ENCODE measurements at places on chromosomes 11 and 22.

DNA sequence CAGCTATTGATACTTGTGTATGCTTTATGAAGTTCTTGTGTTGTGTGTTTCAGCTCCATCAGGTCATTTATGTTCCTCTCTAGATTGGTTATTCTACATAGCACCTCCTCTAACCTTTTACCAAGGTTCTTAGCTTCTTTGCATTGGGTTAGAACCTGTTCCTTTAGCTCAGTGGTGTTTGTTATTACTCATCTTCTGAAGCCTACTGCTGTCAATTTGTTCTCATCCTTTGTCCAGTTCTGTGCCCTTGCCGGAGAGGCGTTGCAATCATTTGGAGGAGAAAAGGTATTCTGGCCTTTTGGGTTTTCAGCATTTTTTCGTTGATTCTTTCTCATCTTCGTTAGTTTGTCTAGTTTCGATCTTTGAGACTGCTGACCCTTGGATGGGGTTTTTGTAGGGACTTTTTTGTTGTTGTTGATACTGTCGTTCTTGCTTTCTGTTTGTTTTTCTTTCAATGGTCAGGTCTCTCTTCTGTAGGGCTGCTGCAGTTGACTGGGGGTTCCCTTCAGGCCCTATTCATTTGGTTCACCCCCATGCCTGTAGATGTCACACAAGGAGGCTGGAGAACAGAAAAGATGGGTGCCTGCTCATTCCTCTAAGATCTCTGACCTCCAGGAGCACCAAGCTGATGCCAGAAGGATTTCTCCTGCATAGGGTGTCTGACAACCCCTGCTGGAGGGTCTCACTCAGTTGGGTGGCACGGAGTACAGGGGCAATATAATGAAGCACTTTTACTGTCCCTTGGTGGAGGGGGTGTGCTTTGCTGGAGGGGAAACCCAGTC lies 35.9 kb upstream of the MUC15 start:
- DNase-seq: no peak

- DNase-seq: no peak
These were observed 75.3 kb downstream of the MED15 start for GRCh38 chr22:20582520-20583361.

DNA sequence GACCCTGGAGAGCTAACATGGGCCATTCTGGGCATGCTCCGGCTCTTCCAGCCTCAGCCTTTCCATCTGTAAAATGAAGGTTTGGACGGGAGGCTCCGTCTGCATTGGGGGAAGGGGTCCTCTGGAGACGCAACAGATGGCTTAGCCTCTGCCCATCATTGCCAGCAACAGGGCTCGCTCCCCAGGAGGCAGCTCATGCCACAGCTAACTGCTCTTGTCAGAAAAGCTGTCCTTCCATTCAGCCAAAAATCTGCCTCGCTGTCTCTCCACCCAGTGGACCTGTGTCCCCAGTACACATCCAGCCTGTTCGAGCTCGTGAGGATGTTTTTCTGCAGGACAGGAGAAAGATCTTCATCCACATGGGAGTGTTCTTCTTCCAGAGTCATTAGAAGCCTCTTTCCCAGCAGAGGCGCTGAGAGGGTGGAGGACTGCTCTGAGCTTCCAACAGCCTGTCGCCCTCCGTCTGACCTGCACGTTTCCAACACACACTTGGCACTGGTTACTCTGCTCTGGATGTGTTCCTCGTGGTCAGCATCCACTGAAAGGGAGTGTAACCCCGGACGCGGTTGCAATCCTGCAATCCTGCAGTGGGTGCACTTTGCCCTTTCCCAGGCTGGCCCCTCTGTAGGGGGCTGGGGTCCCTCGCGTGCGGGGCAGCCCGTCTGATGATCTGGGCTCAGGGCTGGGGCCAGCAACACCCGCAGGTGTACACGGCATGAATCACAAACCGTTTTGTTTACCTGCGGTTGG lies 1340.9 kb downstream of the TBC1D22A start:
- no peak for DNase-seq

GRCh38 chr11:83982825-83983224 lies 696.7 kb upstream of the CCDC90B start:
- no peak for DNase-seq

DNA sequence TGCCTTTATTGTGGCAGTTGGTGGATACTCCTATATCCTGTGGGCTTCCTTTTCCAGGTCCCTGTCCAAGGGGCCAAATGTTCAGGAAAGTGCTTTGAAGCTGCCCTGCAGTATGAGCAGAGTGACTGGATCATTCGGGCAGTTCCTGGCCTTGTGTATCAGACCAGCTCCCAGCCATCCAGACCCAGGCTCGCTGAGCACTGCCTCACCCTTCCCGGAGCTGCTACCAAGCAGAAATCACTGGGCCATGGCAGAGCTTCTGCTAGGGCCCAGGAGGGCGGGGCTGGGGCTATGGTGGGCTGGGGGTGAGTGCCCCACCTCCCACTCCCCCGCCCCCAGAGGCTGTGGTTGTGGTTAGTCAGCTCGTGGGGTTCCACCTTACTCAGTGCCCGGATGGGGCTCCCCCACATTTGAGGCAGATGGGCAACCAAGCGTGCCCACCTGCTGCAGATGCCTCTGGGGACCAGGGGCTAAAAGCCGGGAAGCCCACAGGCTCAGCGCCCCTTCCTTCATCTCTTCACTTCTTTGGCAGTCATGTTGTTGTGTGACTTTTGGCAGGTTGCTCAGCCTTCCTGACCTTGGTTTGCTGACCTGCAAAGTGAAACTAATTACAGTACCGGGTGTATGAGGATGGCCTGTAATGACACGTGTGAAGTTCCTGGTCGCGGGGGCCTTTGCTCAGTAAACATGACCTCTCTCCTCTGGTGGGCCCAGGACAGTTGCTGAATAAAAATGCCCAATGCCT lies 2.1 kb upstream of the LRRC32 start:
- DNase-seq: no peak

DNA sequence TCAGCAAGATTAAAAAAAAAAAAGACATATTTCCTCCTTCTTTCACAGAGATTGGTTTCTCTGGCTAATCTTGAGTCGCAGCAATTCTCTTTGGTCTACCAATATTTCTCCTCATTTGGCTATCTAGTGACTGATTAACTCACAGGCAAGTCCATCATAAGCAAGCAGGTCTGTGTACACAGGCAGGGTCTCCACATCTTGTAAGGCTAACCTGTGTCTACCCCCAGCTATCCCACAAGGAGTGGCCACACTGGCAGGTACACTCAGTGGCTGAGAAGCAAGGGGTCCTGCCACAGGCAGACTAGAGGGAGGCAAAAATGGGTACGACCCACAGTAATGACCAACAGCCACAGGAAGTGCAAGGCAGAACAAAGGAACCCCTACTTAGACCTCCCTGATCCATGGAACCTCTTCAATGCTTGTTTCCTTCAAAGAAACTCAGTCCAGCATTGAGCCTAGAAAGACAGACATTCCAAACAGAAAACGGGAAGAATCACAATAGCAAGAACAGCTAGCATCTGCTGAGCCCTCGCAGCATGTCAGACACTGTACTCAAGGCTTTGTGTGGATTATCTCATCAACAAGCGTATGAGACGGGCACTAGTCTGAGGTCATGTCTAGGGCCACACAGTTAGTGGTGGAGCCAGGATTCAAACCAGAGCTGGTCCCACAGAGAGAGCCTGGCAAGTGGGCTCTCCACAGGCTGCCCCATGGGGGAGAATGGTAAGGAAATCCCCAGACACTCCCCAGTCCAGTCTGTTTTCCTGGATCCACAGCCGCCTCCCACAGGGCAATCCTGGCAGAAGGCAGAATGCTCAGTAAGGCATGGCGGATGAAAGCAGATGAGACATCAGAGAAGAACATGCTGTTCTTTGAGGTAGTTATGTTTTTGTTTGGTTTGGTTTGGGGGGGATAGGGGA lies 34.3 kb downstream of the PLEKHA7 start:
- no peak for DNase-seq

DNA sequence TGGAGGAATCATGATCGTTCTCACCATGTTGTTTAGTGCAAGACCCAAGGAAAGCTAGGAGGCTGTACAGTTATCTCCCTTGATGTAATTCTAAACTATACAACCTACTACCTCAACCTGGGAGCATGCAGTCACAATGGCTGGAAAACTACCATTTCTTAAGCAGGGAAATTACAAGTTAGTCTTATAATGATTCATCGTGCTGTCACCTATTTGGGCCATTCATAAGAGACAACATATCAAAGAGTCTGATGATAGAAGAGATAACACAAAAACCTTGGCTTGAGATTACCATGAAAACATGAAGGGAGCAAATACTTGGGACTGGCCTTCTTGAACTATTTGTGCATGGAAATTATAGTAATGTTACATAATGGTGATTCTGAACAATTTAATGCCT lies 30.5 kb upstream of the BLID start:
- no peak for DNase-seq

GRCh38 chr11:1223346-1224110 lies 662 bp downstream of the MUC5B start:
- no peak for DNase-seq

GRCh38 chr11:110759972-110760381 lies 47.7 kb upstream of the ARHGAP20 start:
- no peak for DNase-seq

- DNase-seq: peak; percentile 17
These were observed 17.8 kb upstream of the XBP1 start for GRCh38 chr22:28817919-28818859.

DNA sequence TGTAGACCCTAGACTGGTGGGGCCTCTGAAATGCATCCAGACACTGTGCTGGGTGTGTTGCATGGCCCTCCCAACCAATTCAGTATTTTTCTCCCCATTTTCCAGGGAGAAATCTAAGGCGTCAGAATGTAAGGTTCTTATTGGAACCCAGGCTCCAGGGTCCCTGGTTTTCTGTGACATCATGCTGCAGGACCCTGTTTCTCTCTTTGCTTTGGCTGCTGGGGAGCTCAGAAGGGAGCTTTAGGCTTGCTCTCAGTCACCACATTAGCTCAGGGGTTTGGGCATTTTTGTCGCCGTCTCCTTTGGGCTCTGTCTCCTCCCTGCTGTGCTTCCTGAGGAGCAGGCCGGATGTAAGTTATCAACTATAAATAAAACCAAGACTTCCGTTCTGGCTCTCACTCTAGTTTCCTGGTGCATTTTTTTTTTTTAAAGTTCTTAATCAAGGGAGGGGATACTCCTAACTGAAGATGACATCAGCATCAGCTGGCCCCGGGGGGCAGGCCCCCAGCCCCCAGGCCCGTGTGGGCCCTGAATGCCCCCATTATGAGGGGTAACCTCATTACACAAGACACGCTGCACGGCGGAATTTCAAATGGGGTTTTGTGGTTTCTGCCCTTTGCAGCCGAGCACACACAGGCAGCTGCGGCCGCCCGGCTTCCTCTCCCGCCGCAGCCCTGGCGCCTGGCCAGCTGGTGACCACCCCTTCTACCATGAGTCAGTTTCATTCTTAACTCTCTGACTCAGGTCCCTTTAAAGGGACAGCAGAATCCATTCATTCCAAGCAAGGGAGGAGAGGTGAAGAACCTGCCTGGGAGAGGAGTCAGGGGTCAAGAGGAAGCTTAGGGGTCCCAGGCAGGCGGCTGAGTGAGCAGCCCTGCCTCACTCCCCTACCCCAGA lies 3.2 kb downstream of the MYEOV start:
- DNase-seq: peak; percentile 96

- DNase-seq: peak; percentile 86
These were observed 4.6 kb downstream of the TMEM9B start for GRCh38 chr11:8959546-8960166.
